ENCODE measurements at places on chromosomes 5 and 9.

GRCh38 chr5:38715696-38716095 is 130.1 kb upstream of the OSMR start:
- no peak for DNase-seq

- no peak for DNase-seq
These were observed 389.5 kb downstream of the KIF4B start for GRCh38 chr5:155402927-155403640.

- no peak for DNase-seq
These were observed 66.3 kb upstream of the EPB41L4B start for GRCh38 chr9:109387206-109387605.

GRCh38 chr5:13278811-13279210 is 665.7 kb downstream of the DNAH5 start:
- DNase-seq: no peak

- DNase-seq: no peak
These were observed 72.8 kb downstream of the ERBIN start for GRCh38 chr5:65999061-65999723.

DNA sequence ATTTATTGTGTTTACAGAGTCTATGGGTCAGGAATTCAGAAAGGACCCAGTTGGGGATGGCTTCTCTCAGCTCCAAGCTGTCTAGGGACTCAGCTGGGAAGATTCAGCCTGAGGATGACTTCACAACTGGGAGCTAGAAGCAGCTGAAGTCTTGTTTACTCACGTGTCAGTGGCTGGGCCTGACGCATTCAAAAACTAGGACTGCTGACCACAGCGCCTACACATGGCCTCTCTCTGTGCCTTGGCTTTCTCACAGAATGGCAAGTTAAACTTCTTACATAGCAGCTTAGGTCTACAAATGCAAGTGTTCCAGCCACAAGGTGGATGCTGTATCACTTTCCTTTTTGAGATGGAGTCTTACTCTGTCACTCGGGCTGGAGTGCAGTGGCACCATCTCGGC is 16.3 kb upstream of the PPP2CA start:
- peak; percentile 85 for DNase-seq

- no peak for DNase-seq
These were observed 140.9 kb downstream of the RGS3 start for GRCh38 chr9:113604393-113604792.

DNA sequence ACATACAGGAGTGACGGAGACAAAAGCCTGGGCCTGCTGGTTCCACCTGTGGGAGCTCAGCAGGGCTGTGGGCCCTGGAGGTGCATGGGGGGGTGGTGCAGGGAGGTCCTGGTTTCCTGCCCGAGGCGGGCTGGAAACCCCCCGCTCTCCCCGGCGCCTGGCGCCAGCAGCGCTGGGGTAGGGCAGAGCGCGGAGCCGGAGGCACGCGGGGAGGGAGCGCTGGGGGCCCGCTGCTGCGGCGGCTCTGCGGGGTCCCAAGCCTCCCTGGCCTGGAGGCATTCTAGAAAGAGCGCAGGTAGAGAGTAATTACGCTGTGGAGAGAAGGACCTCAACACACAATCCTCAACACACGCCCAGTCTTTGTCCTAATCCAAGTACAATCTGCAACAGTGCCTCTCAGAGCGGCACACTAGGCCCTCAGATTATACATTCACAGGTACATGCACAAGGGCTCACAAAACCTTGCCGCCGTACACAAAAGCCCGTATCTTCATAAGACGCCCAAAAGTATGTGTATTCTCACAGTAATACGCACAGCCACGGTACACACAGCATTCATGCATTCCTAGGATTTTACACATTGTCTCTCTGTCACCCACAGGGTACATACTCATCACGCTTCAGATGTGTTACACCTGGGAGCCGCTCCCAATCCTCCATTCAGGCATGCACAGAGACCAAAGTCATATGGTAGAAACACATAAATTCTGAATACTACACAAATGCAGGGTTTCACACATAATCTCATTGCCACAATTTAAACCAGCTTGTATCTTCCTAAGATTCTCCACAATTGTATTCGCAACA is 2.1 kb upstream of the HAND1 start:
- no peak for DNase-seq
